IMR-90 (cell line): ENCODE measurements at places on chromosomes 12 and 14. TPM values are rescaled to one million over a fixed set of nuclear protein-coding genes. Genes with fewer than 3 reads are reported as not detected.

The PMCH gene
- not detected in 2 replicates for polyA plus RNA-seq

The CFAP251 gene
- polyA plus RNA-seq, result 6.8 and 7.8 TPM in 2 replicates

The GPR135 gene
- 1.9 and 2.4 TPM in 2 replicates for polyA plus RNA-seq

The PGF gene
- 0.39 and 0.42 TPM in 2 replicates for polyA plus RNA-seq

The OSGEP gene
- polyA plus RNA-seq, result 23.1 and 24.7 TPM in 2 replicates

The CLEC1B gene
- polyA plus RNA-seq, result not detected in 2 replicates

The SCARB1 gene
- polyA plus RNA-seq, result 24.8 and 27.0 TPM in 2 replicates

The RASSF3 gene
- 14.2 and 18.7 TPM in 2 replicates for polyA plus RNA-seq

The KRT6B gene
- polyA plus RNA-seq, result not detected in 2 replicates

The GDF11 gene
- 12.9 and 13.6 TPM in 2 replicates for polyA plus RNA-seq

The AQP2 gene
- not detected in 2 replicates for polyA plus RNA-seq

The KRT77 gene
- polyA plus RNA-seq, result not detected in 2 replicates

The TPPP2 gene
- not detected in 2 replicates for polyA plus RNA-seq

The CFL2 gene
- 75.1 and 106 TPM in 2 replicates for polyA plus RNA-seq

The DEPDC4 gene
- polyA plus RNA-seq, result 0.39 and 0.79 TPM in 2 replicates

The OTOGL gene
- 0.07 and 0.10 TPM in 2 replicates for polyA plus RNA-seq

The NXPH4 gene
- 3.3 and 3.8 TPM in 2 replicates for polyA plus RNA-seq

The KSR2 gene
- not detected in 2 replicates for polyA plus RNA-seq

The MYO1H gene
- not detected in 2 replicates for polyA plus RNA-seq

The STON2 gene
- polyA plus RNA-seq, result not detected in 2 replicates

The DNAL1 gene
- polyA plus RNA-seq, result 3.2 and 4.5 TPM in 2 replicates

The TMTC3 gene
- 2.8 and 3.7 TPM in 2 replicates for polyA plus RNA-seq

The CCT2 gene
- polyA plus RNA-seq, result 194 TPM in 2 replicates

The SLC35E3 gene
- 3.9 and 5.1 TPM in 2 replicates for polyA plus RNA-seq

The MGP gene
- 1.9 and 2.7 TPM in 2 replicates for polyA plus RNA-seq

The CCDC196 gene
- polyA plus RNA-seq, result not detected in 2 replicates

The HOXC12 gene
- polyA plus RNA-seq, result not detected in 2 replicates

The SOAT2 gene
- polyA plus RNA-seq, result 0.39 and 0.55 TPM in 2 replicates

The XPOT gene
- polyA plus RNA-seq, result 32.0 and 40.9 TPM in 2 replicates

The TAS2R8 gene
- polyA plus RNA-seq, result not detected in 2 replicates

The ZC3H10 gene
- polyA plus RNA-seq, result 1.1 and 1.5 TPM in 2 replicates

The NCOR2 gene
- polyA plus RNA-seq, result 40.8 and 50.2 TPM in 2 replicates

The CLEC14A gene
- 5.7 and 6.2 TPM in 2 replicates for polyA plus RNA-seq

The GPR65 gene
- polyA plus RNA-seq, result 0.05 TPM in 1 of 2 replicates, not detected in the other

The LRIG3 gene
- polyA plus RNA-seq, result 23.6 and 26.4 TPM in 2 replicates
